SJSA1 (cell line): ENCODE measurements at places on chromosomes 7 and 10. TPM values are rescaled to one million over a fixed set of nuclear protein-coding genes. Genes with fewer than 3 reads are reported as not detected.

The URGCP gene
- total RNA-seq, result 20.4 and 25.4 TPM in 2 replicates

The SLIT1 gene
- not detected in 2 replicates for total RNA-seq

The SSC4D gene
- 0.34 TPM in 1 of 2 replicates, not detected in the other for total RNA-seq

The HTRA1 gene
- 8.4 and 12.3 TPM in 2 replicates for total RNA-seq

The COL28A1 gene
- not detected in 2 replicates for total RNA-seq

- no peak overlapping the region for H3K4me3 ChIP-seq
- DNase-seq, result no peak
- peaks cover 35% of the 10 kb centered on the region for H3K4me1 ChIP-seq
Measured at GRCh38 chr10:132322586-132323048, 9.4 kb upstream of the LRRC27 start.

DNA sequence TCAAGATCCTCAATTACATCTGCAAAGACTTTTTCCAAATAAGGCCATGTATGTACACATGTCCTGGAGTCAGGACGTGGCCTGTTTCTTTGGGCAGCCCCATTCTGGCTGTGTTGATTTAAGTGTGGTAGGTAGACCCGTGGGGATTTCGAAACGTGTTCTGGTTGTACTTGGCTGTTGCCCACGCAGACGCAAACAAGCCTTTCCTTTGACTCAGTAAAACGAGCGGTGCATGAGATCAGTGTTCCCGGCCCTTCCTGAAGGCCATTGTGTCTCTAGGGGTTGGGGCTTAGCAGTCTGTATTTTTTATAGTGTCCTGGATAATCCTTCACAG is 64.8 kb upstream of the DNAJB6 start:
- no peak overlapping the region for H3K4me3 ChIP-seq
- peaks cover 18% of the 10 kb centered on the region for H3K36me3 ChIP-seq
- peak overlapping the region; percentile 55; the same call in 1 of the 2 replicates for H3K27ac ChIP-seq
- DNase-seq, result peak; percentile 70

- no peak for DNase-seq
- no peak overlapping the region for H3K27ac ChIP-seq
- H3K4me1 ChIP-seq, result peaks cover 23% of the 10 kb centered on the region
- H3K4me3 ChIP-seq, result no peak overlapping the region
- H3K36me3 ChIP-seq, result no peaks in the 10 kb centered on the region
- H3K27me3 ChIP-seq, result no peaks in the 10 kb centered on the region
Measured at GRCh38 chr10:16845248-16845647, 28.0 kb upstream of the RSU1 start.

GRCh38 chr7:124462249-124462648 is 303.3 kb downstream of the GPR37 start:
- H3K4me3 ChIP-seq, result no peak overlapping the region
- H3K4me1 ChIP-seq, result peaks cover 33% of the 10 kb centered on the region
- DNase-seq, result peak; percentile 54

DNA sequence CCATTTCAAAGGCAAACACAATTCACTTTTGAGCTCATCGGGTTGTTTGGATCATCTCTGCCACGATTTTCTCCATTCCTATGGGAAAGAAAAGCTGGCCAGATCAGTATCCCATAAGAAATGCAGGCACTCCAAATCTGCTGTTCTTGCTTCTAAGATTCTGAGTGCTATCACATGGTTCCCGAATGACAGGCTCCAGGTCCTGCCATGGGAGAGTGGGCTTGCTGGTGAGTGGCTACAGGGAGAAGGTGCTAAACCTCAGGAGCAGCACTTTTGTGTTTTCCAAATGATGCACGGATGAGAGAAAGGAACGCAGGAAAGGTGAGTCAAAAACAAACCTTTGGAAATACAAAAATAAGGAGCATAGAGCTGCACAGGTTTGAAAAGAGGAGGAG is 32.1 kb downstream of the MTURN start:
- H3K4me3 ChIP-seq, result no peak overlapping the region
- no peaks in the 10 kb centered on the region for H3K36me3 ChIP-seq
- no peak for DNase-seq
- H3K27me3 ChIP-seq, result no peaks in the 10 kb centered on the region
- H3K4me1 ChIP-seq, result peaks cover 66% of the 10 kb centered on the region
- no peak overlapping the region for H3K27ac ChIP-seq

- no peaks in the 10 kb centered on the region for H3K27me3 ChIP-seq
- no peaks in the 10 kb centered on the region for H3K4me1 ChIP-seq
- H3K36me3 ChIP-seq, result no peaks in the 10 kb centered on the region
- no peak for DNase-seq
- no peak overlapping the region for H3K27ac ChIP-seq
- no peak overlapping the region for H3K4me3 ChIP-seq
Measured at GRCh38 chr7:8200316-8200715, 61.7 kb downstream of the ICA1 start.

DNA sequence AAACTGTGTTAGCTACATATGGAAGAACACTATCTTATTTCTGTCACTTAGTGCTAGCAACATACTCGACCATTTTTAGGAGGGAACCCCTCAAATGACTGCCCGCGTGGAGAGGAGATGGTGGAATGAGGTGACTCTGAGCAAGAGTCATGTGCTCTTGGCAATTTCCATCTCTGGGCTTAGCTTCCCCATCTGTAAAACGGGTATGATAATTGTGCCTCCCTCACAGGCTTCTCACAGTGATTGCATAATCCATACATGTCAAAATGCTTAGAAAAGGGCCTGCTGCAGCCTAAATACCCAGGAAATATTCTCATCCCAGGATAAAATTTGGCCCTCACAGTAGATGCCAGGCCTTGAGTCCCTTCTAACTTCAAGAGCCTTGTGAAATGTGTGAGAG is 86.6 kb downstream of the WDFY4 start:
- H3K4me3 ChIP-seq, result no peak overlapping the region
- H3K27me3 ChIP-seq, result no peaks in the 10 kb centered on the region
- no peaks in the 10 kb centered on the region for H3K36me3 ChIP-seq
- DNase-seq, result no peak
- no peaks in the 10 kb centered on the region for H3K4me1 ChIP-seq
- no peak overlapping the region for H3K27ac ChIP-seq

DNA sequence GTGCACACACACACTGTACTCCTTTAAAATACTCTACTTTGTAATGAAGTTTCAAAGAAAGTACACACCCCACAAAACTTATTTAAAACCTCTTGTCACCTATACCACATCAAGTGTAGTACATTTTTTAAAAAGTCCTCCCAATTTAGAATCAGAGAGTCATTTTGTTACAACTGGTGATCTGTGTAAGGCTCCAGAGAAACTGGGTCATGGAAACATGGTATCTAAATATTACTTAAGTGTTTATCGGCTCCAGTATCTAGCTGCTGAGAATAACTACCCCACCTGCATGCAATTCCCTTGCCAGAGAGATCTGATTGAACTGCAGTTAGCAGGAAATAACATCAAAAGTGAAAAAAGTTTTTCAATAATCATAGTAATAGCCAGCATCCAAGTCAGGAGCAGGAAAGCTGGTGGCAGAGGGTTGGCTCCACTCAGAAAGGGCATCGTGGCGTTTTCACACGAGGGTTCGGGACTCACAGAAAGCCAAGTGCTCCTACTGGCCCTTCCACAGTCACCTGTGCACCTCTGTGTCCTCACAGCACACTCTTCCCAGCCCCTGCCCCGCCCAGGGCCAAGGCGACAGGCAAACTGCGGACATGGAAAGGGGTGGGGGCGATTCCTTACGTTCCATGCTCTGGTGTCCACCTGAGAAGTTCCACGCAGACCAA is 6.5 kb downstream of the RGS10 start:
- peaks cover 26% of the 10 kb centered on the region for H3K4me1 ChIP-seq
- H3K4me3 ChIP-seq, result no peak overlapping the region
- H3K27ac ChIP-seq, result no peak overlapping the region
- no peaks in the 10 kb centered on the region for H3K27me3 ChIP-seq
- no peaks in the 10 kb centered on the region; the same call in 1 of the 2 replicates for H3K36me3 ChIP-seq

DNA sequence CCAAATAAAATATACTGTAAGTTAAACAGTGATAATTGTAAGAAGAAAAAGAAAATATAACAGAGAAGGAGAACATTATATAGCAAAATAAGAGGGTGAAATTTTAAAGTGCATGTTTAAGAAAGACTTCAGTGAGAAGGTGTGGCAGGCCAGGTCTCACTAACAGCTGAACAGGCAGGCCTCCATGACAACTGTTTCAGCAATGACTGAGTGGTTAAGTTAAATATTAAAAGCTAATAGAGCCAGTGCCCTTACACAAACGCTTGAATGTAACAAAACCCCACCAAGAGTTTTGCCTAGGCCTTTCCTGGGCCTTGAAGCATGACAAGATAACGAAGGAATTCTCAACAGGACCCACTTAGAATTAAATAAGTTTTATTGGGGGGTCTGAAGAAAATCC is 32.6 kb downstream of the CFAP43 start:
- no peaks in the 10 kb centered on the region for H3K36me3 ChIP-seq
- DNase-seq, result no peak
- H3K27ac ChIP-seq, result no peak overlapping the region

DNA sequence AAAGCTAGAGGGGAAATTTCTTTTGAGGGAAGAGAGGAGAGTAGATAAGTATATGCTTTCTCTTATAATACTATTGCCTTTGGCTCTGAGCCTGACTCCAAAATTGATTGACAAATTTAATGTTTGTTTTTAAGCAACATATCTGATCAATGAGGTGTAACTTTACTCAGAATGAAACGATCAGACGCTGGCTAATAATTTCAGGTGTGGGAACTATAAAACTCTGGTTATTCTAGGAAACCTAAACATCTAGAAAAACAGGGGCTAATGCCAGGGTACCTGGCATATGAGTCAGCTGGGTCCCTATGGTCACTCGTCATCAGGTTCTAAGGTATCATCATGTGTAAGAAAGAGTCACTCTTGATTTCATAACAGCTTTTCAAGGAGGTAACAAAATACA is 139.7 kb downstream of the ATE1 start:
- H3K4me3 ChIP-seq, result no peak overlapping the region
- no peaks in the 10 kb centered on the region for H3K4me1 ChIP-seq
- no peak for DNase-seq
- no peaks in the 10 kb centered on the region for H3K27me3 ChIP-seq

- peaks cover 11% of the 10 kb centered on the region for H3K4me1 ChIP-seq
- H3K36me3 ChIP-seq, result no peaks in the 10 kb centered on the region
- no peaks in the 10 kb centered on the region for H3K27me3 ChIP-seq
- no peak overlapping the region for H3K27ac ChIP-seq
- no peak for DNase-seq
Measured at GRCh38 chr7:92158660-92159575, 20.0 kb downstream of the LRRD1 start.

- no peak overlapping the region for H3K27ac ChIP-seq
- no peak for DNase-seq
- H3K36me3 ChIP-seq, result no peaks in the 10 kb centered on the region
- no peaks in the 10 kb centered on the region for H3K4me1 ChIP-seq
- no peaks in the 10 kb centered on the region for H3K27me3 ChIP-seq
Measured at GRCh38 chr7:113392841-113393540, 274.6 kb upstream of the SMIM30 start.

GRCh38 chr10:5609952-5610616 is 56.3 kb downstream of the ASB13 start:
- H3K4me1 ChIP-seq, result peaks cover 21% of the 10 kb centered on the region
- DNase-seq, result no peak
- no peak overlapping the region for H3K4me3 ChIP-seq
- no peaks in the 10 kb centered on the region for H3K36me3 ChIP-seq
- H3K27me3 ChIP-seq, result no peaks in the 10 kb centered on the region
- no peak overlapping the region for H3K27ac ChIP-seq

DNA sequence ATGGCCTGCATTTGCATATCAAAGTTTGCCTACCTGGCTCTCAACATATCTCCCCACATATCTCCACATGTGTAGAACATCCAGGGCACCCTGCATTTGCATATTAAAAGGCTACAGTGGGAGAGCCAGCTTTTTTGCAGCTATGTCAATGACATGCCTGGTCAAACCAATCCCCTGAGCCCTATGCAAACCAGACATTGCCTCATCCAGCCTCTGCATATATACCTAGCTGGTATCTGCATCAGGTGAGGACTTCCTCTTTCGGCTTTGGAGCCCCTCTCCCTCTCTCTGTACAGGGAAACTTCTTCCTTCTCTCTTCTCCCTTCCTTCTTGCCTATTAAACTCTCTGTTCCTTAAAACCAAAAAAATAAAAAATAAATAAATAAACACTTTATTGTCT is 142.7 kb upstream of the STEAP4 start:
- H3K27me3 ChIP-seq, result no peaks in the 10 kb centered on the region
- no peak overlapping the region for H3K27ac ChIP-seq
- H3K36me3 ChIP-seq, result no peaks in the 10 kb centered on the region
- no peak for DNase-seq
- no peak overlapping the region for H3K4me3 ChIP-seq

DNA sequence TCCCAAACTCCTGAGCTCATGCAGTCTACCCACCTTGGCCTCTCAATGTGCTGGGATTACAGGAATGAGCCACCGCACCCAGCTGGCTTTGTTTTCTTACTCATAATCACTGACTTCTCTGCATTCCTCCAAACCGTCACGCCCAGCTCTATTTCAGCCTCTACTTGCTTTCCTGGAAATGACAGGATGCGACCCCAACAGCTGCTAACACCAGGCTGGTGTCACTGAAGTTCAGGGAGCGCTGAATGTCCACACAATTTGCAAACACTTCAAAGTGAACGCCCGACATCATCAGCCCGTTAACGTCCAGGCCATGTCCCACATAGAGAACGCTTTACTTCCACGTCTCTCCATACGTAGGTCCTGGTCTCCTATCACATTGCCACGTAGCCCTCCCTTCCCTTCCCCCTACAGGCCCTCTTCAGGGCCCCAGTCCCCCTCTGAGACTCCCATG is 12.8 kb upstream of the PROSER2 start:
- no peaks in the 10 kb centered on the region for H3K36me3 ChIP-seq
- H3K4me1 ChIP-seq, result peaks cover 9% of the 10 kb centered on the region
- no peak overlapping the region for H3K4me3 ChIP-seq
- no peak overlapping the region for H3K27ac ChIP-seq

DNA sequence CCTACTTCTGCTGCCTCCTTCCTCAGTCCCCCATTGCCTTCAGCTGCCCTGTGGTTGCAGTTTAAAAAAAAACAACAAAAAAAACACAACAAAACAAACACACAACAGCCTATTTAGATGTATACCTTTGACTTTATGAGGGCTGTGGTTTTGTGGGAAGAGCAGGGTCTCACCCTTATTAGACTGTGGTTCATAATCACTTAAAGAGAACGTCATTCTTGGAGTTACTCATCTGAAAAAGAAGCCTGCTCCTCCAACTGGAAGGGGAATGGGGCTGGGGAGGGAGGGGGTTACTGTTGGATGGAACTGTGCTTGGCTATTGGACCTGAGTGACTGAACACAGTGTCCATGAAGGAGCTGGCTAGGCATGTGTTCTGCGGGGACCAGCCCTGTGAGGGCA is 48.1 kb downstream of the SDK1 start:
- no peak overlapping the region for H3K27ac ChIP-seq
- no peak overlapping the region for H3K4me3 ChIP-seq
- peaks cover 7% of the 10 kb centered on the region for H3K27me3 ChIP-seq
- no peaks in the 10 kb centered on the region for H3K4me1 ChIP-seq
- H3K36me3 ChIP-seq, result no peaks in the 10 kb centered on the region
- no peak for DNase-seq
